ENCODE measurements at places on chromosomes 7 and 10. TPM values are rescaled to one million over a fixed set of nuclear protein-coding genes. Genes with fewer than 3 reads are reported as not detected.

SLC18A2 gene
- total RNA-seq: under 0.01 TPM

CRYGN gene
- 0.59 TPM for total RNA-seq

UCN3 gene
- total RNA-seq: not detected

DNA sequence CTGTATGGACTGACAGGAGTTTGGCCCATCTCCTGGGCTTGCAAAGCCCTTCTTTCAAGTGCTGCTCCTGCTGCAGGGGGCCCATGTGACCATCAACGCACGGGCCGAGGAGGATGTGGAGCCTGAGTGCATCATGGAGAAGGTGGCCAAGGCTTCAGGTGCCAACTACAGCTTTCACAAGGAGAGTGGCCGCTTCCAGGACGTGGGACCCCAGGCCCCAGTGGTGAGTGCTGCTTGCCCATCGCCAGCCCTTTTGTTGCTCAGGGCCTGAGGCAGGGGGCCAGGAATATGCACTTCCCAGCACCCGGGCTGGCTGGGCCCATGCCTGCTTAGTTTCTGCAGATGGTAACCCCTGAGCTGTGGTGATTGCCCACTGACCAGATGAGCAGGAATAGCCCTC lies 8.7 kb downstream of the PGAM2 start:
- H3K4me1 ChIP-seq: no peaks in the 10 kb centered on the region
- H3K27me3 ChIP-seq: no peaks in the 10 kb centered on the region
- no peak overlapping the region for H3K4me3 ChIP-seq
- H3K36me3 ChIP-seq: peaks cover 77% of the 10 kb centered on the region

DNA sequence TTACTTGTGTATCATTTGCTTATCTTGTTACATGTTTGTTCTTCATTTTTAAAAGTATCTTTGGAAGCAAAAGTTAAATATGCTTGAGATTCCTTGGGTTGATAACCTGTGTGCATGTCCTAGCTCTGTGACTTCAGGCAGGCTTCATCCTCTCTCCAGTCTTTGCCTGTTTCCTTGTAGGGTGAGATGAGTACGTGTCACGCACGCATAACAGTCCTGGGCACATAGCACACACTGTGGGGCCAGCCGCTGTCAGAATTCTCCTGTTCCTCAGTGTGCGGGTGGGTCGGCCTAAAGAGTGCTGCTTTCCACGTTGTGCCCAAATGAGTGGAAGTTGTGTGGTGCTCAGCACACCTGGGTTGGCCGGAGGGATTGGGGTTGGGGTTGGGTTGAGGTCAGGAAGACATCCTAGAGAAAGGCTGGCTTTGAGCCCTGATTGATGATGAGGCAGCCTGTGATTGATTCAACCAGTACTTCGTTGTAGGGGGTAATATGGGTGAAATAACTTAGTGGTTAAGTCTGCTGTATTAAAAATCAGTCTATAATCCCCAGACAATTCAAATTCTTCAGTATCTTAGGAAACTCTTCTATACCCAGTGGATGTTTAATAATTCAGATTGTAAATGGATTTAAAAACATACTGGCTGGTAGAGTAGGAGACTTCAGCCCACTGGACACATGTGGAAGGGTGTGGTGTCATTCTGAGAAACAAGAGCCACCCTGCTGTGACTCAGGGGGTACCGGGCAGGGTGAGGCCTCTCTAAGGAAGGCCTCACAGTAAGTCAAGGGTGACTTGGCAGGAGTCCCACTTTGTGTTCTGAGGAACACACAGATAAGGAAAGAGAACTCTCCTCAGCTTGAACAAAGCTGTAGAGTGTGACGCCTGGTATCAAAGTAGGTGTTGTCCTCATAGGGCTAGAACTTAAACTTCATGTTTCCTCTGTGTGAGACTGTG lies 54.8 kb downstream of the DAGLB start:
- peak overlapping the region; percentile 0 for H3K4me3 ChIP-seq
- H3K36me3 ChIP-seq: peaks cover 55% of the 10 kb centered on the region
- peaks cover 17% of the 10 kb centered on the region for H3K4me1 ChIP-seq
- peak; percentile 89 for DNase-seq
- H3K27me3 ChIP-seq: no peaks in the 10 kb centered on the region

GRCh38 chr10:34737772-34738169 lies 77.3 kb downstream of the PARD3 start:
- H3K27ac ChIP-seq: no peak overlapping the region
- DNase-seq: peak; percentile 53
- peaks cover 25% of the 10 kb centered on the region for H3K4me1 ChIP-seq
- no peaks in the 10 kb centered on the region for H3K27me3 ChIP-seq

All from osteoblast (primary cell).